ENCODE measurements at places on chromosomes 7 and 10.

DNA sequence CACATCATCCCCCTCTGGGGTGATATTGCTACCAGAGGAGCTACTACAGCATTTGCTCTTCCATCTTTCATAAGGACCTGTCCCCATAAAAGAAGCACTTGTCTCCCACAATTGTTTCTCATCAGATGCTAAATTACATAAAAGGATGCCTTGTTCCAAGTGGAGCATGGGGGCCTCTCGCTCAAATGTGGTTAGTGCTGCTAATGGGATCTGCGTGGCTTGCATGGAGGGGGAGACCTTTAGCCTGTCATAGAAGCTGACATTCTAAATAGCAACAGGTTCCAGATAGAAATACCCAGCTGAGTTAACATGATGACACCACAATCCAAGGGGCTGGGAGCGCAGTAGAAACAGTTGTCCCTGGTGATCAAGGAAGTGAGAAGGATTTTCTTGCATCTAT lies 257.9 kb downstream of the SFMBT2 start:
- no peak for DNase-seq

DNA sequence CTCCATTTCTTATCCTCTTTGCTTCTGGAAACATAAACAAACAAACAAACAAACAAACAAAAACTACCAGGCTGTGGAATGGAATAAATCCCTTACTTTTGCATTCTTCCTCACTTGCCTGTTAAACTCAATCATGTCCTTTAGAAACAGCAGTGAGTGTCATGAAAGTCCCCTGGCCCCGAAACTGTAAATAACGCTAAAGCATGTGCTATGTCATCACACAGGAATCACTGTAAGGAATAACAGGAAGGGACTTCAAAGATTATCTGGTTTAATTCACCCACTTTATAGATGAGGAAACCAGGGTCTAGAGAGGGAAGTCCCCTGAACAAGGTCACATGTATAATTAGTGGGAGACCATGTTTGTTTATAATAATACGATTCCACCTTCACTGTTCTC lies 159.4 kb upstream of the MEOX2 start:
- DNase-seq, result no peak

DNA sequence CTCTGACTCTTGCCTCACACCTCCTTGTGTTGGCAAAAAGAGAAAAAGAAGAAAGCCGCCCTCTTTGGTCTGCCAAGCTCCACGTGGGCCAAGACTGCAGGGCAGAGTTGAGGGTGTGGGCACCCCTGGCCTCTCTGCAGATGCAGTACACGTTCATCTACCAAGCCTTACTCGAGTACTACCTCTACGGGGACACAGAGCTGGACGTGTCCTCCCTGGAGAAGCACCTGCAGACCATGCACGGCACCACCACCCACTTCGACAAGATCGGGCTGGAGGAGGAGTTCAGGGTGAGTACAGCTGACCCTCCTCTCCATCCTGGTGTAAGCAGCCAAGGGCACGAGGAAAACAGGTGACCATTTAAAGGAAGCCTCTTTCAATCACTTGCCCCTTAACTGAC lies 56.1 kb downstream of the MKI67 start:
- DNase-seq, result no peak

DNA sequence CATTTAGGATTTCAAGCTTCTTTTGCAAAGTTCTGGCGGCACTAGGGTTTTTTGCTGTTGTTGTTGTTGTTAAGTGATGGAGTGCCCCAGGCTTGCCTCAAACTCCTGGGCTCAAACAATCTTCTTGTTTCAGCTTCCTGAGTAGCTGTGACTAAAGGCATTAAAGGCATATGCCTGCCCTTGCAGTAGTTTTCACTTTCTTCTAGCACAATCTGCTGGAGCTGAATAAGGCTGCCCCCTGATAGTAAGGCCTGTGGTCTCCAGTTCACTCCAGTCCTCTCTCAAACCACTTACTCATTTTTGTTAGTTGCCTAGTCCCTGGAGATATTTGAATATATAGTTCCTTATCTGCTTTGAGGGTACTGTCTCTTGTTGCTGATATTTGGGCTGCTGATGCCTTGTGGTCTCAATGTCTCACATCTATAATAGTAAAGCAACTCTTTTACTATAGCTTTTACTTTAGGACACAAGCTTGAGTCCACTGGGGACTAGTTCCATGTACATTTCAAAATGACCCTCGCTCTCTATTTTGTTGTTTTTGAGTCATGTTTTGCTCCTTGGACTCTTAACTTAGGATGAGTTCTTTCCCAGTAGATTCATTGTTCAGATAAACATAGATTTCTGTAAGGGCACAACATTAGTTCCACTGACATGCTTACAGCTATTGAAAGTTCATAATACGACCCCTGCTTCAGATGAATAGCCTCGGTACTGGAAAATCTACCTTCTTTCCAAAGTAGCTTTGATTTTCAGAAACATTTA lies 25.5 kb downstream of the PHF14 start:
- no peak for DNase-seq

DNA sequence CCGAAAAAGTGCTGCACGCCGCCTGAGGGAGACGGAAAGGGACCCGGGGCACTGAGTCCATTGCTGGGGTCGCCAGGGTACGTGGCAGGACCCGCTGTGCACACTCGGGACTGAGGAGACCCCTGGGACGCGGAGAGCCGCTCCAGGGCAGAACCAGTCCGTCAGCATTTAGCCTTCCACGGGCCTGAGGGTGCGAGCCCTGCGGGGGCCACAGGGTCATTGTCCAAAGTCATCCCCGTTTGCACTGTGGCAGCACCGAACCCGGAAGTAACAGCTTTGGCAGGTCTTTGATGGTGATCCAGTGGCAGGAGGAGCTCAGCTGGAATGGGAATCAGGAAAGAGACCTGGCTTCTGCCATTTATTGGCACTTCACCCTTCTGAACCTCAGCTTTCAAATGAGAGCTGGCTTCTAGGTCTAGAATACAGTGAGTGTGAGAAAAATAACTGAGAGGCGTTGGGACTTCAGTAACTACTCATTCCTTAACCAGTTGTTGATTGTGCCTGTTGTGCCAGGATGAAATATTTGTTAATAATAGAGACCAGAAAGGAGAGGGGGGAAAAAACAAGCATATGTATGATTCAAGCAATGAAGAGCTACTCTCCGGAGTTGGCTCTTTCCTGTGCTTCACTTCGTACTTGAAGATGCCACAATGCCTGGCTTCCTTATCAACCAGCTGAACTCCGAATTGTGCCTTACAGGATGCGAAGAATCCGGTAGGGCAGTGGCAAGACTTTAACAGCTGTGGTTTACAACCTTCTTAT lies 811 bp upstream of the ARHGAP12 start:
- no peak for DNase-seq

DNA sequence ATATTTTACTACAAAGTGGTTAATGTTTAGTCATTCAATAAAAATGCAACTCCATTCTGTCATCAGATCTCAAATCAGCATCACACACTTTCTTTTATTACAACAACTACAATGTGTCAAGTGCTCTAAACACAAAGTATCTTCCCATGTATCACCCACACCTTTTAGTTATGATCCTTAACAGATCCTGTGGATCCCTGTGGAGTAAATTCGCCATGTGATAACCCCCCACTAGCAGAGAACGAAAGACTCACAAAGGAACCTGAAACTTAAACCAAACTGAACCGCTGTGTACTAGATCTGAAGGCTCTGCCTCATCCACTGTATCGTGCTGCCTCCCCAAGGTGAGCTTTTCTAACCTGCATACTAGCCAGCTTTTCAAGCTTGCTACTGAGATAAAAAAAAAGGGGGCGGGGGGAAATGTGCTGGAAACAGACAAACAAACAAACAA lies 1.7 kb downstream of the DPY19L1 start:
- DNase-seq, result no peak

DNA sequence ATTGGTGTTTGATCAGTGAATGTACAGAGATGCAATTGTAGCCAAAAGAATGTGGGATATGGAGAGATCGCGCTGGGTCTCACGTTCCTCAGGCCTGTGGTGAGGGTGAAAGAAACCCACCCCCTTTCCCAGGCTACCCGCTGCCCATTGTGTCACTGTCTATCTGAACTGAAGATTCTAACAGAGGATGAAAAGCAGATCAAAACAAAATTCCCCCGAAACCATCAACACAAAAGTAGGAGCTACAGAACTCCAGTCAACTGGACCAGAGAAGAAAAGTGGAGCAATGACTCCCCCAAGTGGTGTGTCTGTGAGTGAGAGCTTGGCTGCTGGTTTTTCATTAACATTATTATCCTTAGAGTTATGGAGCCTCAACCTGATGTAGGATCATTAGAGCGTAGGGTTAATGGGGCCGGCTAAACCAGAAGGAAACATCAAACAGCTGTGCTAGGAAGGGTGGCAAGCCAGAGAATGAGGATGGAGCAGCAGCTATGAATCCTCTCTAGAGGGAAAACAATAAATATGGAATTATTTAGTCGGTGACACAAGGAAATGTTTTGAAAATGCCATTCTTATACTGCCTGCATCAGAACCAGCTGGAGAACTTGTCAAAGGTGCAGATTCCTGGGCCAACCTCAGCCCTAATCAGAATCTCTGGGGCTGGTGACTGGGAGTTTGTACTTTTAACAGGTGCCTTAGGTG lies 38.3 kb downstream of the AKR1B1 start:
- DNase-seq, result no peak

GRCh38 chr10:125448596-125448995 lies 234.4 kb downstream of the TEX36 start:
- no peak for DNase-seq

DNA sequence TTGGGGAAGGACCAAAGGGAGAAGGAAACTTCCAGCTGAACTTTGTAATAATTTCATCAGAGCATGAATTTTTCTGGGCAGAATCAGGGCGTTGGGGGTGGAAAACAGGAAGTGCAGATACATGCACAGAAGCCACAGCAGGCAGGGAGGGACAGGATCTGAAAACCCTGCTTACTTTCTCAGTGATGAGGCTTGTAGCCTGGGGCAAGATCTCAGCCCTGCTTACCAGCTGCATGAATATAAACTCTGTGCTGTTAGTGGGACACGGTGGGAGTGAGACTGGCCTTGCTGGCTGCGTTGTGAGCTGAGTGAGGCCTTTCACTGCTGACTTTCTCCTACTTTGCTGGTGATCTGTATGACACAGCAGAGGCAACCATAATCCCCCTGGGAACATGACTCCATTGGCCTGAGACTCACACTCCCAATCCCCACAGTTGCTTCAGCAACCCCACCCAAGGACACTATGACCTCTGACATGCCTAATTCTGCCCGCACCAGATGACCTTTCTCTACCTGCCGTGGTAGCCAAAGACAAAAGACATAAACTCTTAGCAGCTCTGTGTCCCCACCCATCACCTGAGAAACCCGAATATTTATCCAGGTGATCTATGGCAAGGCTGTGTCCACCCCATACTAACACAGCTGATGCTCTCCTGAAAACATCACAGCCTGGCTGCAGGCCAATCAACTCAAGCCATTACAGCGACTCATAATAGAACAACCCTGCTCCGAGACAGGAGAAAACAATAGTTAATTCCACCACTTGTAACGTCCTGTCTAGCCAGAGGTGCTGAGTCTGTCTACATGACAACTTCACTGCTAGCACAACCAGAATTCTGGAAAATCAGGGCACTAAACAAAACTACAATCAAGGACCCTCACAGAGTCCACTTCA lies 190.7 kb upstream of the CHRM2 start:
- no peak for DNase-seq

DNA sequence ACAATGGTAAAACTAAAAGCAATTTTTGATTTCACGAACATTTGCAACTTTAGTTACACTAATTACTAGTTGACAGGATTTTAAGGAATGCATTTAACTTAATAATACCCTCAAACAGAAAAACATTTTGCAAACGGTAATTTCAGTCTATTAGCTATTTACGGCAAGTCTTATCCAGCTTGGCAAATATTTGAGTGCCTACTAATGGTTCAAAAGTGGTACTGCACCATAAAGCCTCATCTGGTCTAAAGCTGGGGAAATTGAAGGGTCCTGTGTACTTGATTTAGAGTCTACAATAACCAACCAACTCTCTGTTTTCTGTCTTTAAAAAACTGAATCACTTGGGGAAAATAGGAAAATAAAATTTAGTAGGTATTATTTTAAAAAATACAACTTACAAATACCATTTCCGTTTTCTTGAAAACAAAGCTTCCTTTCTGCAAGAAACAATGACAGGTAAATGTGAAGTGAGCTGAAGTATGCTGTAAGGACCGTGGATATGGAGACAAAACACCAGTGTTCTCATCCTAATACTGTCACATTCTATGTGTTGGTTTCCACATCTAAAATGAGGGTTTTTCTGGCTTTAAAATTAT lies 142.3 kb downstream of the VPS50 start:
- no peak for DNase-seq

DNA sequence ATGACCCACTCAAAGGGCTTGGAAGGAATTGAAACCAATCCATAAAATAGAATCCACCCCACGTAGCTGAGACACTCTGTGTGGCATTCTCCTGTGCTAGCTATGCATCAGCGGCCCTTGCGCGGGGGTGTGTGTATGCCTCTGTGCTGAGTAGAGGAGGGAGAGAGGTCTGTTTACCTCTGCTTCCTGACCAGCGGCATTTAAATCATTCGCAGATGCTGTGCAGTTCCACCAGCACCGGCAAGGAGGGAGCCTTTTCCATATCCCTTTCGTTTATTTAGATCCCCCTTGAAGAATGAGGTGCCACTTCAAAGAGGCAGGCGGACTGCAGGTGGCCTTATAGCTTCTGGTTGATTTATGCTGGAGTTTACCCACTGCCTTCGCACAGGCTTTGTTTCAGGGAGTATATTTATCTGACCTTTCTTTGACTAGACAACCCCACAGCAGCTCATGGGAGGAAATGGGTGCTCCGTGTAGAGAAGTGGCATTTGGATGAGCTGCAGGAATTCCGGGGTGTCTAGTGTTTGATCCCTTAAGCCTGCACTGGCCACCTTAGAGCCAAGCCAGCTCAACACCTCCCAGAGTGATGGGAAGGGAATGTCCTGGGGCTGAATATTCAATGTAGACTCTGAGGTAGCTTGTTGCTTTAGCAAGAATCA lies 11.4 kb downstream of the C10orf53 start:
- no peak for DNase-seq

- DNase-seq, result no peak
These were observed 78.3 kb downstream of the EGFR start for GRCh38 chr7:55097100-55097499.

GRCh38 chr10:101845893-101846292 lies 2.3 kb upstream of the KCNIP2 start:
- DNase-seq, result no peak

DNA sequence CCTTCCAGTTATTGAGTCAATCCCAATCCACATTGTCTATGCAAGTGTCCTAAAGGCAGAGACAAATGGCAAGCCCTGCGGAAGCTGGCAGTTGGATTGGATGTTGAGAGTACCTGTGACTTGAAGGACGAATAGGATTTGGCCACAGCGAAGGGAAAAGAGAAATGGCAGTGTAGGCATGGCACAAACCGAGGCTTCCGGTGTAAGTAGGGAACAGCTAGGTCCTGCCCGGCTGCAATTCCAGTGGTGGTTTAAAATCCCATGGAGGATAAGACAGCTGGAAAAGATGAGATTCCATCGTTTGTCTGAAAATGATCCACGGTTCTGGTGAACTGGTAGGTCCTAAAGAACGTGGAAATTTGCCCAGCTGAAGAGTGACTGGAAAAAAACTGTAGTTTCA lies 296.2 kb downstream of the TCERG1L start:
- DNase-seq, result no peak

All from stimulated activated CD4-positive, alpha-beta T cell treated with anti-CD3 and anti-CD28 coated beads, Interleukin-15, amount 100 ng/mL, for 48 hours (primary cell).